ENCODE measurements at places on chromosomes 4 and X.

- DNase-seq: no peak
Observed at GRCh38 chr4:81634165-81634564, 162.5 kb upstream of the RASGEF1B start.

DNA sequence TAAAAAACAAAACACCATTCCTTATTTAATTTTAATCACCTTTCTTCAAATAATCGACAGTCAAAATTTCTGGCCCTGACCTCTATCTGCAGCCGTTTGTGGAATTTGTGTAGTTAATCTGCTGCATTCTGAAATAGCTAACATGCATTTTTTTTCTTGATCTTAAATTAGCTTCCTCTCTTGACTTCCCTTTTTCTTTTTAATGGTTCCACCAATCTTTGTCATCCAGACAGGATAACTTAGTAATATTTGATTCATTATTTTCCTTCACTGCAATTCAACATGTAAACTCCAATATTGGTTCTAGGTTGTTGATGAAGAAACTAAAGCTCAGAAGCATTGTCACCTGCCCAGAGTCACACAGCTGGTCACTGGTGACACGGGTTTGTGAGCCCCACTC, 77.3 kb downstream of the ARHGAP10 start:
- no peak for DNase-seq

- no peak for DNase-seq
Observed at GRCh38 chr4:99506781-99507180, 4.0 kb upstream of the C4orf17 start.

GRCh38 chr4:60359746-60360367, 840.3 kb upstream of the ADGRL3 start:
- no peak for DNase-seq

GRCh38 chr4:145898926-145899531, 39.6 kb downstream of the ZNF827 start:
- DNase-seq: no peak

GRCh38 chr4:77734928-77735327, 84.2 kb downstream of the CNOT6L start:
- DNase-seq: peak; percentile 16

DNA sequence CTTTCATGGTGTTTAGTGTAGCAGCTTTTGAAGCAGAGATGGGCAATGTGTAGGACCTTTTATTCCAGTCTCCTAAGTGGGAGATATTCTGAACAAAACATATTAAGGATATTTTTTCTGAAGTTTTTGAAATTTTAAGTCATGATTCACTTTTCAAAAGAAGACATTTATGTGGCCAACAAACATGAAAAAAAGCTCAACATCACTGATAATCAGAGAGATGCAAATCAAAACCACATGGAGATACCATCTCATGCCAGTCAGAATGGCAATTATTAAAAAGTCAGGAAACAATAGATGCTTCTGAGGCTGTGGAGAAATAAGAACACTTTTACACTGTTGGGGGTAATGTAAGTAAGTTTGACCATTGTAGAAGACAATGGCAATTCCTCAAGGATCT, 76.0 kb downstream of the FAT4 start:
- DNase-seq: no peak

DNA sequence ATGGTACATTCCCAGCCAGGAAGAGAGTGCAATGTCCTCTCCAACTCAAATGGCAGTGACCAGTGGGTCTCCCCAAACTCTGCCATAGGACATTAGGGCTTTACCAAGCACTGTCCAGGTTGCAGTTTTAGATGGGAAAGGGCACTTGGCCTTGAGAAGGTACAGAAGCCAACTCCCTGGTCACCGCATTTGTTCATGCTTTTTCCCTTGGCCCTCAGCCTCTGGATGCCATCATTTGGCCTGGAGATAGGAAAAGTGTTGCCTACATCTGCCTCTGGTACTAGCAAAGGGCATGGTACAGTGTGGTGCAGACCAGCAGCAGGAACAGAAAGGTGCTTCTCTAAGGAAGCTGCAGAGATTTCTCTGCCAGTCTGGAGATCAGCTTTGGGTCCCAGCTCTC, 93.8 kb downstream of the MAMLD1 start:
- DNase-seq: no peak

DNA sequence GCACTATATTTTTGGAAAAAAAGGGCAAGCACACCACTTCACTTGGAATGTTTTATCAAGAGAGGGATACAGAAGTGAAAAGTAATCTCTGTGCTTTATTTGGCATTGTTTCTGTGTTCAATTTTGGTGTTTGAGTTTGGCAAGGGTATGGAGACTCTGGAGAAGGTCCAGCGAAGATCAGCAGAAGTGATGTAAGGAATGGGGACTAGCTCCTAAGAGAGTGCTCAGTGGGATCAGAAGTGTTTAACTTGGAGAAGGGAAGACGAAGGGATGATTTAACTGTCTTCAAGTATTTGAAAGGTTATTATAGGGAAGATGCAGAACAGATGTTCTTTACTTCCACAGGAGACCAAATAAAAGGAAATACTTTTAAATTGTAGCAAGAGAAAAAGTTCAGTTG, 74.3 kb downstream of the CFAP299 start:
- DNase-seq: no peak

- DNase-seq: no peak
Observed at GRCh38 chr4:30836231-30836630, 116.1 kb downstream of the PCDH7 start.

DNA sequence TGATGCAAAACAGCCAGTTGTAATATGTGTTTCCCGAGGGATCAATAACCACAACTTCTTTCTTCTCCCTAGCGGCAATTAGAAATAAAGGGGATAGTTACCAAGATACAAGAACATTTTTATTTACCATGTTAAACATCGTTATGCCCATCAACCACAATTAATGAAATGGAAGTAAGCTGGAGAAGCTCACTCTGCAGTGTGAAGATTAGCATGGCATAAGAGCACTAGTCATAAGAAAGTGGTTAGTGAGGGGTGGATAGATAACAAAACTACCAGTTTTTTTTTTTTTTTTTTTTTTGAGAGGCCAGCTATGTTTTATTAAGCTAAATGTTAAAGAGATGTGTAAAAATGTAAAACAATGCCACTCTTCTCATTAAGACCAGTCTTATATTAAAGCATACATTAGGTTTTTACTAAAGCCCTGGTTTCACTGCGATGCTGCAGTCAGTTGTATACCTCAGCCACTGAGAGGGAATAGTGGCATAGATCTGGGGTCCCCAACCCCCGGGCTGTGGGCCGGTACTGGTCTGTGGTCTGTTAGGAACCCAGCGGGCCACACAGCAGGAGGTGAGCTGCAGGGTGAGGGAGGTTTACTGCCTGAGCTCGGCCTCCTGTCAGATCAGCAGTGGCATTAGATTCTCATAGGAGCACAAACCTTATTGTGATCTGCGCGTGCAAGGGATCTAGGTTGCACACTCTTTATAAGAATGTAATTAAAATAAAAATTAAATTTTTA, 27.9 kb upstream of the NFXL1 start:
- no peak for DNase-seq

GRCh38 chr4:78722878-78723277, 53.3 kb upstream of the BMP2K start:
- DNase-seq: no peak

Measured in mammary epithelial cell (primary cell).